ENCODE measurements at places on chromosomes 11 and 22. TPM values are rescaled to one million over a fixed set of nuclear protein-coding genes. Genes with fewer than 3 reads are reported as not detected.
A peak's percentile ranks its signal among the peaks of the same experiment; 100 is the strongest.

The PATE1 gene
- 0.12 TPM for polyA plus RNA-seq

DNA sequence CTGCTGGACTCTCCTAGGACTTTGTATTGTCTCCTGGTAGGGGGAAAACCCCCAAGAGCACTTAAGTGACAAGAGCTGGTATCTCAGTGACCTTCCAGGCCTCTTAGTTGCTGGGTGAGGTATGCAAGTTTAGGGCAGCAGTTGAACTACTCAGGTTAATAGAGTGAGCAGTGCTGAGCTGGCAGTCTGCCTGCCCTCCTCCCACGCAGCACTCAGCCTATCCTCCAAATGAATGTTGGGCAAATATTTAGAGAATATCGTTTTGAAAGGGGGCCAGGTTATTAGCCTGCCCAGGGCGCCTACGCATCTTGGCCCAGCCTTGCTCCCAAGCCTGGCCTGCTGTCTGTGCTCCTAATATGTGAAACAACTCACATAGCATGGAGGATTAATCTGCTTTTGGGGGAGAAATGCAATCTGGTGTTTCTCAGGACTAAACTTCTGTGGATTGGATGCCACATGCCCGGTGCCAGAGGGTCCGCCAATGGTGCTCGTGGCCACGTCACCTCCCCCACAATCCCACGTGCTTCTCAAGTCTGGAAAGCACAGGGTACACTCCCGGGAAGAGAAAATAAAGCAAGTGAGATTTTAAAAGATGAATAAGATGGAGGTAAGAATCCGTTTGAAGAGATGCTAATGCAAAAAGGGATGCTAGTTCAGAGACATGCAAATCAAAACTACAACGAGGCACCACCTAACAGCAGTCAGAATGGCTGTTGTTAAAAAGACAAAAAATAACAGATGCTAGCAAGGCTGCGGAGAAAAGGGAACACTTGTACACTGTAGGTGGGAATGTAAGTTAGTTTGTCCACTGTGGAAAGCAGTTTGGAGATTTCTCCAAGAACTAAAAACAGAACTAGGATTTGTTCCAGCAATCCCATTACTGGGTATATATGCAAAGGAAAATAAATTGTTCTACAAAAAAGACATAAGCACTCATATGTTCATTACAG lies 67.7 kb downstream of the SPON1 start:
- DNase-seq: no peak

The EMSY gene
- polyA plus RNA-seq: 41.1 TPM

The TRIM51 gene
- polyA plus RNA-seq: not detected

DNA sequence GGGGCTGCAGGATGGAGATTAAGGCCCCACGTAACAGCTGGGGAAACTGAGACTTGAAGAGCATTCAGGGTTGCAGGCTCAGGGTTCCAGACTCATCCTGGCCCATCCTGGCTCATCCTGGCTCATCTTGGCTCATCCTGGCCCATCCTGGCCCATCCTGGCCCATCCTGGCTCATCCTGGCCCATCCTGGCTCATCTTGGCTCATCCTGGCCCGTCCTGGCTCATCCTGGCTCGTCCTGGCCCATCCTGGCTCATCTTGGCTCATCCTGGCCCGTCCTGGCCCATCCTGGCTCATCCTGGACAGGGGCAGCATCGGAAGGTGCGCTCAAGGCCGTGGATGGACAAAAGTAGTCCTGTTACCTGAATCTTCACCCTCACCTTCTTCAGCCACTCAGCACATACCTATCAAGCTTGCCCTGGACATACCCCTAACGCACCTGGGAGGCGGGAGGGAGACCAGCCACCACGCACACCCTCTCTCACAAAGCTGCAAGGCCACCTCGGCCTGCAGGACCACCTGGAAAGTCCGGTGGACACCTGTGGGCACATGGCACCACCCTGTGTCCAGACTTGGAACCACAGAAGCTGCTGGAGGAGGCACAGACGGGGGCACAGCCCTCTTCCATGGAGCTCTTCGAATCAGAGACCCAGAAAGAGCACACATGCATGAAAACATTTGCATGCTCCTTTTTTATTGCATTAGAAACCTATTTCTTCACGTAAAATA lies 20.3 kb upstream of the NLRP6 start:
- no peak for DNase-seq

DNA sequence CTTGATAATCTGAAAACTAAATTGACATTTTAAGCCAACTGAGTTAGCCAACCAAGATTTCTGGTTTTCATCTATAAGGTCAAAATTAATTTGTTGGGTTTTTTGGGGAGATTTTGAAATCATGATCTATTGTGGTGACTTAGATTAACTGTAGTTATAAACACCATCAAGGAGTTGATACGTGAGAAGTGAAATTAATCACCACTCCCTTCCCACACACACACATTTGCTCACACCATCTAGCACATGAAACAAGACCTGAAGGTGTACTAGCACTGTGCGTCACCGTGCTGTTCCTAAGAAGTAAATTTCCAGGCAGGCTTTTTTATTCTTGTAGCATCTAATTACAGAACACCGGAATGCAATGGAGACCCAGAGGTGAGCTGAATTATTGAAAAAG lies 2.1 kb downstream of the OR5B21 start:
- DNase-seq: no peak

DNA sequence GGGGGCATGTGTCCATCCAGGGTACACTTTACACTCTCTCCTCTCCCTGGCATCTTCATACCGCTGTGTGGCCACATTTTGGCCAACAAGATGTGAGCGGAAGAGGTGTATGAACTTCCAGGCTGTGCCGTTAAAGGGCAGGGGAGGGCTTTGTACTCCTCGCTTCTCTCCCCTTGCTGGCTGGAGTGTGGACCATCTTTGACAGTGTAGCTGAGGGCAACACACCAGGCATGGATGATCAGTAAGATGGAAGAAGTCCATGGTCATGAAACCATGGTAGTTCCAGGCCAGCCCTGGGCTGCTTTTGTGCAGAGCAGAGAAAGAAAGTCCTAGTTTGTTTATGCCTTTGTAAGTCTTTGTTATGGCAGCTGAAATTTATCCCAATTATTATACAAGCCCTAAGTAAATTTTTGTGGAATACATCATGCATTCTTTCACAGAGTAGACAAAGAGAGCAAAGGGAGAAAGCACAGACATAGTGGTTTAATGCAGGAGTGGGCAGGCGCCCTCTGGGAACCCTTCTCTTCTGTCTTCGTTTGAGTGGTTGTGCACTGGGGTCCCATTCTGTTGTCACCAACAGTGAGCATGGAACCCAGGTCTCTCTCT lies 70.4 kb downstream of the FBXO7 start:
- DNase-seq: no peak

- DNase-seq: no peak
These were observed 118.3 kb upstream of the LMO1 start for GRCh38 chr11:8381871-8382396.

The DDI1 gene
- polyA plus RNA-seq: not detected

GRCh38 chr11:82085493-82085892 lies 648.2 kb downstream of the FAM181B start:
- DNase-seq: no peak

GRCh38 chr11:107808521-107808920 lies 50.1 kb downstream of the SLC35F2 start:
- no peak for DNase-seq

The VSIG10L2 gene
- not detected for polyA plus RNA-seq

The TMEM151A gene
- polyA plus RNA-seq: not detected

- DNase-seq: no peak
These were observed 9.8 kb downstream of the KRTAP5-6 start for GRCh38 chr11:1706634-1707400.

- no peak for DNase-seq
These were observed 9.6 kb upstream of the CD248 start for GRCh38 chr11:66326261-66327111.

GRCh38 chr22:27799827-27800249 lies 1.7 kb downstream of the MN1 start:
- DNase-seq: no peak

DNA sequence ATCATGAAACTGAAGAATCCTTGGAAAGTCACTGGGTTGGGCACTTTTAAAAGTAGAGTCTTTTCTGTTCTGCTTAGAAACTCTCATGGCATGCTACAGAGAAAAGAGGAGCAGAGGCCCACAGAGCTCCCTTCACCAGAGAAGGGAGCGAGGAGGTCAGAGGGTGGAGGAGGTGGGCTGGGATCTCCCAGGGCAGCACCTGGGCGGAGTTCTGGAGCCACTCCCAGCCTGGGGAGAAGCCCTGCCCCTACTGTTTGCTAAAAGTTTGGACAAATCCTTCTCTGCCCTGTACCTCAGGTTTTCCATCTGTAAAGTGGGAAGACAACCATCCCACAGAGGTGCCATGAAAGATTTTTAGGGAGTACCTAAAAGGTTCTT lies 299.1 kb downstream of the KIRREL3 start:
- DNase-seq: no peak

DNA sequence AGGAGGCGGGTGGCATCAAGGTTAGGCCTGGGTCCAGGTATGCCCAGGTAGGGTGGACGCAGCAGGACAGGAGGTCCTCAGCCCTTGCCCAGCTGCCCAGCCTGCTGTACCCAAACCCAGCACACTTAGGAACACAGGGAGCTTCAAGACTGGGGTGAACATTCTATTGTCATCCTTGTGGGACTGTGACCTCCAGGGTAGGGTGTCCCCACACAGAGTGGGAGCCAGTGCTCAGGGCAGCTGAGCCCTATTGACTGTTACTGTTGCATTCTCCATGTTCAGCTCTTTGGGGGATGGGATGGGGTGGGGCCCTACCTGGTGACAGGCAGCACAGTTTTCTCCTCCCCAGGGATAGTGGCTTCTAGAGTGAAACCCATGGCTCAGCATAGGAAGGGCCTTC lies 106.0 kb downstream of the BCR start:
- DNase-seq: no peak

The AP1B1 gene
- polyA plus RNA-seq: 43.9 TPM

- no peak for DNase-seq
These were observed 8.9 kb upstream of the SAMM50 start for GRCh38 chr22:43946384-43946667.

The ZP1 gene
- polyA plus RNA-seq: 0.30 TPM

DNA sequence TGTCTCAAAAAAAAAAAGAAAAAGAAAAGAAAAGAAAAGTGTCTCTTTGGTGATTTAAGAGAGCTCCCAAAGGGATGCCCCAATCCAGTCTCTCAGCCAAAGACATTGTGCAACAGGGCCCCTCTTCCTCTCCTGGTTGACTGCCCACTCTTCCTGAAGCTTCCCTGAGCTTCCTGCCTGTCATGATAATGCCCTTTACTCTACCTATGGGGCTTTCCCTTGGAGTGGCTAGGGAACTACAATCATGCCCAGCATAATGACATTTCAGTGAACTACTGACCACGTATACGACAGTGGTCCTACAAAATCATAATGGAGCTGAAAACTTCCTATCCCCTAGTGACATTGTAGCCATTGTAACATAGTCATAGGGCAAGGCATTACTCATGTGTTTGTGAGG lies 118.0 kb downstream of the RASSF10 start:
- DNase-seq: no peak

GRCh38 chr11:91871791-91872190 lies 352.8 kb upstream of the FAT3 start:
- DNase-seq: no peak

GRCh38 chr11:116928845-116929244 lies 91.4 kb upstream of the APOA1 start:
- DNase-seq: no peak

GRCh38 chr22:50506611-50507420 lies 686 bp downstream of the LMF2 start:
- DNase-seq: no peak

DNA sequence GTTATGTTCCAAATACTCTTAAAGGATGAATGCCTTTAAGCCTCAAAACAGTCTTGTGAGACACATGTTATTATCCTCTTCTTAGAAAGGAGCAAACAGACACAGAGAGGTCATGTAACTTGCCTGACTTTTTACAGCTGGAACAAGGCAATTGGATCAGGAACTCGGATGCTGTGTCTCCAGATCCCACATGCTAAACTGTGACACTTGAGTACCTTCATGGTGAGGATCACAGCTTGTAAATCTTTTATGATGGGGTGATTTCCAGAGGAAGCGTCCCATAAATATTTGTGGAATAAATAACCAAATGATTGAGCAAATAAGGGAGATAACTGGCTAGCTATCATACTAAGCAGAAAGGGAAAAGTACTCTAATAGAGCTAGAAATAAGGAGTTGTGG lies 171.2 kb downstream of the C11orf91 start:
- DNase-seq: no peak

GRCh38 chr22:39529487-39529851 lies 3.1 kb downstream of the RPS19BP1 start:
- no peak for DNase-seq

- peak; percentile 42 for DNase-seq
These were observed 1130.4 kb downstream of the LRRC4C start for GRCh38 chr11:40328890-40329614.

DNA sequence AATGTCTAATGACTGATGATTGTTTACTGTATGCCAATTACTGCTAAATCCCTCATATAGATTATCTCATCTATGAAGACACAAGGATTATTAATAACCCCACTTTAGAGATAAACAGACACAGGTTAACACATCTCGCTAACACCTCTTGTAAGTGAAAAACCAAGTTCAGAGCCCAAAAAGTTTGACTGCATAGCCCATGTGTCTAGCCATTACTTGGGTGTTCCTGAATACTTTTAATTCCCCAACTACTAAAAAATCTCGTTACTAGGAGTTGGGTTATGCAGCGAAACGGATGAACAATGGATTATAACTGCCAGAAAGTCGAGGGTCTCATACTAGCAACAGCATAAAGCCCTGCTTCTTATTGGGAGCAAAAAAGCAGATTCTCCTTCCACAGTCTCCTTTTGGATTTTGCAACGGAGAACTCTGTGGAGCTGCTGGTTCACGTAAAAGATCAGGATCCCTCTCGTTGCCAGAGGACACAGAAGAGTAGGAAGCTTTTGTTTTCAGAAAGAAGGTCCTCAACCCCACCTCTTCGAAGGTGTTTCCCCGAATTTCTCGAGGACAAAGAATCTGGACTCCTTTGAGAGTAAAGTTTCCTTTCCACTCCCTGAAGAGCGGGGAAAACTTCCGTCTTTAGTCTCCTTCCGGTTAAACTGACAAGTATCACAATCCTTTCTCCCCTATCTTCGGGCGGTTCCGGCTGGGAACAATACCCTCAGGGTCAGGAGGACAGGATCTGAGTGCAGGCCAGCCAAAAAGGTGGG lies 979 bp downstream of the ZBED5 start:
- DNase-seq: peak; percentile 64

GRCh38 chr11:116179401-116179800 lies 593.4 kb downstream of the BUD13 start:
- DNase-seq: no peak

GRCh38 chr11:96075532-96075959 lies 151.6 kb upstream of the MTMR2 start:
- DNase-seq: no peak

- DNase-seq: no peak
These were observed 108.8 kb downstream of the TTC28 start for GRCh38 chr22:28570696-28571373.

The ESAM gene
- 55.2 TPM for polyA plus RNA-seq

All from left kidney (tissue), 8 donors.